ENCODE measurements at places on chromosomes 1 and 21. TPM values are rescaled to one million over a fixed set of nuclear protein-coding genes. Genes with fewer than 3 reads are reported as not detected.

FALEC gene
- 1.9 TPM for polyA plus RNA-seq

DNA sequence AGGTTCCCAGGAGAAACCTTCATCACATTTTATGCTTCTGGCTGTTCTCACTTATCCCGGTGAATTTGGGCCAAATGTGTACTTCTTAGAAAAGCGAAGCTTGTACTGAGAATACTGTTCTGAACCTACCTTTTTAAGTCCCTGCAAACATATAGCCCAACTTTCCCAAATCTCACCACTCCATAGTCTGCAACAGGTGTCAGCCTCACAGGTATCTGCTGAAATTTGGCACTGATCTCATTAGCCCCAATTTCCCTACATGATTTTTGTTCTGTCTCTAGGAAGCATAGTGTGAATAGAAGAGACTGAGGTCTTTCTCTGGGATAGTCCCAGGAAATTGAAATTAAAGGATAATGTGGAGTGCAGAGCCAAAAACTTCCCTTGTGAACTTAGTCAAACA, 11.5 kb downstream of the RIT1 start:
- DNase-seq, result no peak

- no peak for DNase-seq
Measured at GRCh38 chr1:11354893-11355553, 82.0 kb downstream of the UBIAD1 start.

- no peak for DNase-seq
Measured at GRCh38 chr1:212630158-212630900, 21.8 kb downstream of the ATF3 start.

DNA sequence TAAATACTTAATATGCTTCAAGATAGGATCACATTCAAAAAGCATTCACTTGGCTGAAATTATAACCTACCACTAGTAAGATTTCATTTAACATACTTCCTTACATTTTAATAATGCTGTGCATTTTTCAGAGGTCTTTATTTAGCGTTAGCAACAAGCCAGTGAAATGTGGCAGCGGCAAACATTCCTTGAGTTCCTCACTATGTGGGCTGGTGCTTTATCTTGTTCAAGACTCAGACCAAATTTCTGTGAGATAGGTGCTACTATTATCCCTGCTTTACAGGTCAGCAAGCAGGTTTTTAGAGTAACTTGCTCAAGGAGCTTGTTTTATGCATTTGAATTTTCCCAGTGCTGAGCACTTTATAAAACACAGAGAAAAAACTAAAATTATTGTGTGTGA, 132.7 kb downstream of the PLPPR4 start:
- DNase-seq, result no peak

- no peak for DNase-seq
Measured at GRCh38 chr1:115262886-115263285, 75.2 kb downstream of the NGF start.

- DNase-seq, result no peak
Measured at GRCh38 chr1:111719135-111719534, 20.1 kb downstream of the INKA2 start.

- DNase-seq, result no peak
Measured at GRCh38 chr21:35905963-35906345, 154.4 kb downstream of the SETD4 start.

CATSPERE gene
- polyA plus RNA-seq, result 0.93 TPM

Data from hindlimb muscle (tissue), 1 donor.